ENCODE measurements at places on chromosomes 13 and 19.

DNA sequence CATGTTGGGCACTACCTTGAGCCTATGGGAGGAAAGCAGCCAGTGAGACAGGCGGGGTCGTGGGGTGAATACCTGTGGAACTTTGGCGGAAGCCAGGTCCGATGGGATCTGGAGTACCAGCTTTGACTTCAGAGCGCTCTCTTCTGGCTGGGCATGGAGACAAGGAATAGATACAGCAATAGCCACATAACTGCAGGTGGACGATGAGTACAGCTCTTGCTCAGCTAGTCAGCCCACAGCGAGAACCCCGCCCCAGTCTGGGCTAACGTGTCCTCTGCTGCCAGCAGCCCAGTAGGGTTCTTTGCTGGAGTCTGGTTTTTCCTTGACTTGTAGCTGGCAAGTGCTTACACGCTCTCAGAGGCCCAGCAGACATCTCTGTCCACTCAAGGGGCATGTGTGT lies 83.4 kb downstream of the SIPA1L3 start:
- no peak for DNase-seq

DNA sequence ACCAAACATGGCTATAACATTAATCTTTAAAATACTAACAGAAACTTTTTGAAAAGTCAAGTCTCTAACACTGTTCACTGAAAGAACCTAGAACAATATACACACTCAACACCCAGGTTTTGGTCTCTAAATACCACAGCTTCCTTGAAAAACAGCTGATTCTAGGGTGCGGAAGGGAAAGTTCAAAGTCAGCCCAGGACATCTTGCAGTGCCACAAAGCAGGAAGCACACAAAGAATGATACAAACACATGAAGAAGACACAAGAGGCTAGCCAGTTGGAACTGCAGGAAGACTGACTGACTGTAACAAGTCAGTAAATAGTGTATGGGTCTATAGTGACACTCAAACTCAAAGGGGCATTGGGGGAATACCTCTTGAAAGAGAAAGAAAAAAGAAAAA lies 4.6 kb downstream of the DEDD2 start:
- no peak for DNase-seq

GRCh38 chr19:35901854-35902661 lies at the start of gene HCST:
Gene HCST (plus strand): TSS chr19:35902529. CDS start chr19:35902594, 65 bp downstream.
- DNase-seq = peak; percentile 56

- DNase-seq = no peak
Measured at GRCh38 chr19:19477705-19478383, 37.5 kb downstream of the TSSK6 start.

GRCh38 chr13:48457578-48458242 lies 44.8 kb upstream of the LPAR6 start:
- DNase-seq = no peak

All from CD4-positive, alpha-beta T cell treated with Interleukin-6 at 100 ng/mL for 8 hours (primary cell).